ENCODE measurements at places on chromosomes 1 and 21. TPM values are rescaled to one million over a fixed set of nuclear protein-coding genes. Genes with fewer than 3 reads are reported as not detected.

DNA sequence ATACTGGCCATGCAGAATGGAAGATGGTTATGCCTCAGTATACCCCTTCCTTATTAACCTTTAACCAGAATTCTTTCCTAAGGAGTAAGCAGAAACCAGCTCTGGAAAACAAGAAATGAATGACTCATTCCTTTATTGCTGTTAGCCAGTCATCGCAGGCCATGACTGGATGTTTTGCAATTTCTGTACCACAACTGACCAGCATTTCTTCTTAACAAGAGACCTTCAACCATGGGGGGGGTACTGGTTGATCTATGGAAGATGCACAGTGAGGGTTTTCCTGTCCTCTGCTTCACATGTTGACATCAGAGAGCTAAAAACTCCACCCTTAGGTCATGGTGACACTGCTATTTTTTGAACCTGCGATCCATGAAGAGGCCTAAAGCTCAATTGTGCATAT is 28.0 kb upstream of the RNF2 start:
- H3K27ac ChIP-seq = no peak overlapping the region
- no peaks in the 10 kb centered on the region for H3K36me3 ChIP-seq
- H3K4me3 ChIP-seq = no peak overlapping the region

The CRNN gene
- total RNA-seq = not detected

DNA sequence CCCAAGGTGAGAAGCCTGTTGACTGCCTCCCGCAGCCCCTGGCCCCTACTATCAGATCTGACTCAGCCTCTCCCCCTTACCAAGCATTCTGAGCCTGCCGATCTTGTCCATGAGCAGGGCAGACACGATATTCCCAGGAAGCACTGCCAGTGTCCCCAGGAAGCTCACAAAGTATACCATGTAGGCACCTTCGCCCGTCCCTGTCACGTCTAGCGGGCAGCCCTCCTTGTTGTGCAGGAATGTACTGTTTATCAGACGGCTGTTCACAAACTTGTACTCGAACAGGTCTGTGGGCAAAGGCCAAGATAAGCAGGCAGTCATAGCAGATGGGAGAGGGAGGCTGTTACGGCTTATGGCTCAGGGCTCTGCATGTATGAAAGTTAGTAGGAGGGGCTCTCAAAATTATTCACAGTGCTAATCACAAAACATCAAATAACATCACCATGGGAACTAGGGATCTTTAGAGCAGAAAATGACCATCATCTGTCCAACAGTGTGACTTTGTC is 7.3 kb downstream of the BOLA1 start:
- H3K27ac ChIP-seq = no peak overlapping the region
- H3K27me3 ChIP-seq = no peaks in the 10 kb centered on the region
- no peak overlapping the region for H3K4me3 ChIP-seq
- peaks cover 20% of the 10 kb centered on the region for H3K36me3 ChIP-seq
- H3K4me1 ChIP-seq = no peaks in the 10 kb centered on the region
- no peak for DNase-seq

The OR14K1 gene
- not detected for total RNA-seq

The S100A2 gene
- total RNA-seq = 15.4 TPM

The SAMD11 gene
- 73.8 TPM for total RNA-seq

DNA sequence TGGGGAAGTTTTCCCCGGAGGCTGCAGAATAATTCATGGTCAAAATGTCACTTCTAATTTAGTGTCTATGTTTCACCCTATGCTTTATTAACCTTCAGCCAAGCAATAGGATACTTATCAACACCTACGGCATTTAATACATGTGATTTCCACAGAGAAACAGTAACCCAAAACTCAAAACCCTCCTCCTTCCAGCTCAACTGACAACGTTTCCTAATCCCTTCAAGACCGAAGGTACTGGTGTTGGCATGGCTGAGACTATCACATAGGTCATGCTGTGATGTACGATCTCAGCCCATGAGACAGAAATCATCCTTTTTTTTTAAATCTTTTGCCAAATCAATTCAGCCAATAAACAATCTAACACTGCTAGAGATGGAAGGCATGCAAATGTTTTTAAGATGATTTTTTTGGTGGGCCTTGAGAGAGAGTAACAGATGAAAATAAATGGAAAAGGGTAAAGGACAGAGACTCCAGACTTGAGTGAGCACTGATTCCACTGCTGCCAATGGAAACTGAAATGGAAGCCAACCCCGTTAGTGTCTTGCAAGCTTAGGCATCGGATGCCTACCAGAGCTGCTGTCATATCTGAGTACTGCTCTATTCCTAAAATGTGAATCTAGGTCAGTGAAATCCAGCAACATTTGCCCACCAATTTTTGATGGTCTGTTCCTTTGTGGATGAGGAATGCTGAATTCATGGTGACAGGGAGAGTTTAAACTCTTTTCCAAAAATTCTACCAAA is 63.4 kb upstream of the BCL10 start:
- no peak for DNase-seq
- H3K4me3 ChIP-seq = no peak overlapping the region
- peaks cover 18% of the 10 kb centered on the region for H3K36me3 ChIP-seq
- no peaks in the 10 kb centered on the region for H3K27me3 ChIP-seq
- peaks cover 75% of the 10 kb centered on the region for H3K4me1 ChIP-seq
- H3K27ac ChIP-seq = peak overlapping the region; percentile 47

- no peaks in the 10 kb centered on the region for H3K27me3 ChIP-seq
- no peak overlapping the region for H3K27ac ChIP-seq
- no peaks in the 10 kb centered on the region for H3K36me3 ChIP-seq
- DNase-seq = no peak
- no peak overlapping the region for H3K4me3 ChIP-seq
- H3K4me1 ChIP-seq = no peaks in the 10 kb centered on the region
Observed at GRCh38 chr1:248045209-248045608, 1.4 kb upstream of the OR2L3 start.

The TFF2 gene
- not detected for total RNA-seq

DNA sequence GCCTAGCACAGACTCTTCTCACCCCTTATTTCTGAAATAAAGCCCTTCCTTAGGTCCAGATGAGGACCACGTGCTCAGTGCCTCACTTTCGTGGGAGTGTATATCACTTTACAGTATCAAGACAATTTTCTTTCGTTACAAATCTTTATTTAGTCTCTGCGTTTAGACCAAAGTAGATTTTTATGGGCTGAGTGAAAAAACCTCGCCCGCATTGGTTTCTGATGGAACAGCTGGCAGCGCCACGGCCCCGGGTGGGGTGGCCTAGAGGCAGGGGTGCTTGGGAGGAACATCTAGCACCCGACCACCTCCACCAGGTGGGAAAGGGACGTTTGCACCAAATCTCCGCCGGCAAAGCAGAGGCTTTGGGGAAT is 7.6 kb downstream of the SIM2 start:
- H3K4me1 ChIP-seq = peaks cover 26% of the 10 kb centered on the region
- no peak overlapping the region for H3K27ac ChIP-seq
- peaks cover 81% of the 10 kb centered on the region for H3K27me3 ChIP-seq
- H3K4me3 ChIP-seq = no peak overlapping the region

- peaks cover 25% of the 10 kb centered on the region for H3K4me1 ChIP-seq
- DNase-seq = no peak
- H3K27ac ChIP-seq = peak overlapping the region; percentile 23
- H3K36me3 ChIP-seq = no peaks in the 10 kb centered on the region
- H3K4me3 ChIP-seq = no peak overlapping the region
- no peaks in the 10 kb centered on the region for H3K27me3 ChIP-seq
Observed at GRCh38 chr1:101364370-101365120, 127.7 kb downstream of the S1PR1 start.

DNA sequence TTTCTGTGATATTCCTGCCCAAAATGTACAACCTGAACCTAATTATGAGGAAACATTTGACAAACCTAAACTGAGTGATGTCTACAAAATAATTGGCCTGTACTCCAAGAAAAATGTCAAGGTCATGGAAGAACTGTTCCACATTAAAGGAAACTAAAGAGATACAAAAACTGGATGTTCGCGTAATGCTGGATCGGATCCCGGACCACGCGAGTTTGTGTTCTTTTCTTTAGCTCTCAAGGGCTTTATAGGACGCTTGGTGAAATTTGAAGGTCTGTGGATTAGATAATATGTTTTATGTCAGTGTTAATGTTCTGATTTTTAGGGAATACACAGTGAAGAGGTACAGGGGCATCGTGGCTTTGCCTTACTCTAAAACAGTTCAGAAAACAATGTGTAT is 400.5 kb downstream of the CAMTA1 start:
- no peak for DNase-seq
- peaks cover 1% of the 10 kb centered on the region for H3K36me3 ChIP-seq
- no peak overlapping the region for H3K27ac ChIP-seq
- no peak overlapping the region for H3K4me3 ChIP-seq
- peaks cover 3% of the 10 kb centered on the region for H3K4me1 ChIP-seq

DNA sequence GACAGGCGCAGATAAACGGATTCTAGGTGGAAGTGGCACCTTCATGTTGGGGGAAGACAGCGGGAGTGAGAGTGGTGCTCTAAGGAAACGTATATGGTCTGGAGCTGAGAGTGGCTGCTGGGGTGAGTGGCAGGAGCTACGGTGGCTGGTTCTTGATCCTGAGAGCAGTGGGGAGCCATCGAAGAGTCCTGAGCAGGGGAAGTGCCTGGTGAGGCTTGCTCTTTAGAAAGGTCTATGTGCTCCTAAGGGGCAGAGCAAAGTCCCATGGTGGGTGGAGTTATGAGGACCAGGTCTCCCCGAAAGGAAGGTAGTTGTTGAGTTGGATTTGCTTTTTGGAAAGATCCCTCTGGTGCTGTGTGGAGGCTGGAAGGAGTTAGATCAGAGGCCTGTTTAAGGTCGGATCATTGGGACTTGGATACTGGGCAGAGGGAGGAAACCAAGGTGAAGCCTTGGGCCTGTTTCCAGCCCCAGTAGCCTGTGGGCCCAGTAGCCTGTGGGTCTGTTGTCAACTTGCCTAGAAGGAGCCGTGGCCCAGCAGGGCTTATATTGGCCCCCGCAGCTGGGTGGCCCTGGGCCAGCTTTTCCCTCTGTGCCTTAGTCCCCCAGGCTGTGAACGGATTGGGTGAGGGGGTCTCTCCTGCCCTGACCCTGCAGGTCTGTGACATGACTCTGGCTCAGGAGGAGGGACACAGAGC is 33.0 kb downstream of the ACOT11 start:
- H3K27ac ChIP-seq = no peak overlapping the region
- H3K36me3 ChIP-seq = peaks cover 2% of the 10 kb centered on the region
- no peak overlapping the region for H3K4me3 ChIP-seq
- peaks cover 12% of the 10 kb centered on the region for H3K4me1 ChIP-seq
- no peaks in the 10 kb centered on the region for H3K27me3 ChIP-seq
- DNase-seq = no peak

The MCOLN3 gene
- not detected for total RNA-seq

GRCh38 chr1:21938732-21939538 is 1.8 kb upstream of the HSPG2 start:
- peak overlapping the region; percentile 38 for H3K4me3 ChIP-seq
- H3K4me1 ChIP-seq = peaks cover 78% of the 10 kb centered on the region
- no peaks in the 10 kb centered on the region for H3K27me3 ChIP-seq
- H3K36me3 ChIP-seq = peaks cover 3% of the 10 kb centered on the region
- peak overlapping the region; percentile 96 for H3K27ac ChIP-seq

DNA sequence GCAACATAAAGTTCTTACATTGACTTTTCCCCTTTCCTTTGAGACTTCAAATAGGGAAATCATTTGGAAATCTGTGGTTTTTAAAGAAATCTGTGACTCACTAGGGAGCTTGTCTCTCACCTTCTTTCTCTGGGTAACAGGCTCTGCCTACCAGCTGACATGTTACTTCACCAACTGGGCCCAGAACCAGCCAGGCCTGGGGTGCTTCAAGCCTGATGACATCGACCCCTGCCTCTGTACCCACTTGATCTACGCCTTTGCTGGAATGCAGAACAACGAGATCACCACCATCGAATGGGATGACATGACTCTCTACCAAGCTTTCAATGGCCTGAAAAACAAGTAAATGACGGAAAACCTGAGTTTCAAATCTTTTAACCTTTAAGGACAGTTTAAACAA is 9.2 kb upstream of the CHIA start:
- H3K4me1 ChIP-seq = no peaks in the 10 kb centered on the region
- no peak overlapping the region for H3K27ac ChIP-seq
- peaks cover 8% of the 10 kb centered on the region for H3K27me3 ChIP-seq

- H3K4me3 ChIP-seq = peak overlapping the region; percentile 53
- peak overlapping the region; percentile 93 for H3K27ac ChIP-seq
- no peak for DNase-seq
- H3K36me3 ChIP-seq = no peaks in the 10 kb centered on the region
- peaks cover 51% of the 10 kb centered on the region for H3K4me1 ChIP-seq
- peaks cover 15% of the 10 kb centered on the region for H3K27me3 ChIP-seq
Observed at GRCh38 chr1:229410692-229411433, 23.0 kb downstream of the ACTA1 start.

DNA sequence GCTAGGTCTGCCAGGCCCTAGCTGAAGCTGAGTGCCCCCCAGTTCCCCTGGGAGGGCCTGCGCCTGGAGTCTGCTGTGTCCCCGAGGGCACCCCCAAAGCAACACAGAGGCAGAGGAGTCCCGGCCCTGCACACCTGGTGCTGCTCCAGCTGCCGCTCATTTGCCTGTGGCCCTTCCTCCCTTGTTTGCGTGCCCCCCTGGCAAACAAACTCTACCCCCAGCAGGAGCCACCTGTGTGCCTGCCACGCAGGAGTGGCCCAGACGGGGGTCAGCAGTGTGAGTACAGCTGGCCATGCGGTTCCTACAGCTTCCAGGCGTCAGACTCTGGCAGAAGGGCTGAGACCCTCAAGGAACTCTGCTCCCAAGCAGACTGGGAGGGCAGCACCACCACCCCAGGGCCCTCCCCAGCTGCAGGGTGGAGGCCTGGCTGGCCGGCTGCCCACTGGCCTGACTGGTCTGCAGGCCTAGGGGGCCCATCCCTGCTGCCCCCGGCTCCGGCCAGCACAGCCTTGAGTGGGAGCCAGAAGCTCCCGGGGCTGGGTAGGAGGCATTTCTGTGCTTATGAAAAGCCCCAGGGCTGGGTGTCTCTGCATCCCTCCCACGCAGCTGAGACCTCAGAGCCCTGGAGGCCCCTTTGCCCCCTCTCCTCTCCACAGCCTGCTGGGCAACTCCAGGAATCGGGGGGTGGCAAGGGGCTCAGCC is 563 bp upstream of the TAS1R3 start:
- no peaks in the 10 kb centered on the region for H3K27me3 ChIP-seq
- no peaks in the 10 kb centered on the region for H3K36me3 ChIP-seq

- peak overlapping the region; percentile 96 for H3K27ac ChIP-seq
- peaks cover 75% of the 10 kb centered on the region for H3K4me1 ChIP-seq
- peaks cover 17% of the 10 kb centered on the region for H3K36me3 ChIP-seq
- peak overlapping the region; percentile 98 for H3K4me3 ChIP-seq
- no peaks in the 10 kb centered on the region for H3K27me3 ChIP-seq
Observed at GRCh38 chr1:156118177-156118868, 3.8 kb downstream of the LMNA start.

GRCh38 chr21:37164742-37165141 is 91.7 kb downstream of the TTC3 start:
- H3K4me3 ChIP-seq = no peak overlapping the region
- DNase-seq = no peak
- H3K27ac ChIP-seq = peak overlapping the region; percentile 83
- no peaks in the 10 kb centered on the region for H3K27me3 ChIP-seq

Measured in chondrocyte (in vitro differentiated cells).